Panc1 (cell line): ENCODE measurements at places on chromosomes 5 and 9.
A peak's percentile ranks its signal among the peaks of the same experiment; 100 is the strongest.

DNA sequence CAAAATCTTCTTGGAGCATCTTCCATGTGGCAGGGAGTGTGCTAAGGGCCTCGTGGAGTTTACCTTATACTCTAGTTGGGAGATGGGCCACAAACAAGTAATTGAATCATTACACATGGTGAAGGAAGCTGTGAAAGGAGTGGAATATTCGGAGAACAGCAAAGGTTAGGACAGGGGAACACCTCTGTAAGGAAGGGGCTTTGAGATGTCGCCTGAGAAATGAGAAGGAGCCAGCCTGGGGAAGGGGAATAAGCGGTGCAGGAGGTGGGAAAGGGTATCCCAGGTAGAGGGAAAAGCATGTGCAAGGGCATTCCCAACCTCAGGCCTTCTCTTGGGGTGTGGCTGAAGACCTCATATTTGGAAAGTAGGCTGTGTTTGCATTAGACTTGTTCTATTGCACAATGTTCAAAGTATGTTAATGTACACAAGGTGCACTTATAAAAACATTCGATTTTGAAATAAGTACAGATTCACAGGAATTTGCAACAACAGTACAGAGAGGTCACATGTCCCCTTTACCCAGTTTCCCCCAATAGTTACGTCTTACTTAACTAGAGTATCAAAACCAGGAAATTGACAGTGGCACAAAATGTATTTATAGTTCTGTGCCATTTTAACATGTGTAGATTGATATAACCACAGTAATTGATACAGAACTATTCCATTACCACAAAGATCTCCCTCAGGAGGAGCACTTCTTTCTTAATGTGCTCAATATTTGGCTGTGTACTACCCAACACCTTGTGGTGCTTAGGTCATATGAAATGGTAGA, 2.4 kb upstream of the STOM start:
- no peak for DNase-seq

GRCh38 chr9:92342825-92343488, 17.2 kb downstream of the CENPP start:
- no peak for DNase-seq

DNA sequence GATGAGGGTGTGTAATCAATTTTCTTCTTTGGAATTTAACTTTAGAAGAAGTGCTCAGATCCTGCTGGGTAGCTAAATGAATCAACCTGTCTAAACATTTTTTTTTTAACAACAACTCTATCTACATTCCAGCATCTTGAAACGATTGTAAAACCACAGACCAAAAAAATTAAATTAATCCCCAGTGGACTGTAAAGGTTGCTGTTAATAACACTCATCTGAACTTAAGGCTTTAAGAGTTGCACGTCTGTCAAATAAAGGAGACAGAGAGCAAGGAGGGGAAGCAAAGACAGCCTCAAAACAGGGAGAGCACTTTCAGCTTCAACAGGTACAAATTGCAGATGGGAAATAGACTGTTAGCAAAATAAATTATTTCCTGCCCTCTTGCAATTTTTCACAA, 548.5 kb downstream of the DTWD2 start:
- DNase-seq: no peak

DNA sequence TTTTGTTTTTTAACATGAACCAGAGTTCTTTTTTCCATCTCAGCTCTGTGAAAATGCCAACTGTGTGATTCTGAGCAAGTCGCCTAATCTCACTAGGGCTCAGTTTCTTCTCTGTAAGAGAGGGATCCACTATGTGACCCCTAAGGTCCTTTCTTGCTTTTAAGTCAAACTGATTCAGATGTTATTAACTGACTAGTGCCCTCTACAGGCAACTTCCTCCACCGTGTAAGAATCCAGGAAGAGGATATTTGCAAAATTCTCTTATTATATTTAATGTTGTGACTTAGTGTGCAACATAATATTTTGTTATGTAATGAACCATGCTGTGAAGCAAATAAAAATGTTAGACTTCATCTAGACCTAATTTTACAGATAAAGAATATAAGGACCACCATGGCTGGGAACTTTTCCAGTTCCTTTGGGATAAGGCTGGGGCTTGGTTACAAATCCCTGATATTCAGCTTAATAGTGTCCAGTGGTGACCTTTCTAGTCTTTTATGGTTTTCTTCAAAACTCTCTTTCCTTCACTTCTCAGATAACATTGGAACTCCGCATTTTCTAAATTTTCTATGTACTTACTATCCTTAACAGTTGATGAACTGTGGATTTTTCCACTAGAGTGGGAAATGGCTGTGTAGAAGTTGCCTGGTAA, 244.7 kb downstream of the PIK3R1 start:
- DNase-seq: peak; percentile 20
